ENCODE measurements at places on chromosomes 12 and 14.

- peak; percentile 25 for DNase-seq
These were observed 48.3 kb downstream of the SPATS2 start for GRCh38 chr12:49415521-49415970.

DNA sequence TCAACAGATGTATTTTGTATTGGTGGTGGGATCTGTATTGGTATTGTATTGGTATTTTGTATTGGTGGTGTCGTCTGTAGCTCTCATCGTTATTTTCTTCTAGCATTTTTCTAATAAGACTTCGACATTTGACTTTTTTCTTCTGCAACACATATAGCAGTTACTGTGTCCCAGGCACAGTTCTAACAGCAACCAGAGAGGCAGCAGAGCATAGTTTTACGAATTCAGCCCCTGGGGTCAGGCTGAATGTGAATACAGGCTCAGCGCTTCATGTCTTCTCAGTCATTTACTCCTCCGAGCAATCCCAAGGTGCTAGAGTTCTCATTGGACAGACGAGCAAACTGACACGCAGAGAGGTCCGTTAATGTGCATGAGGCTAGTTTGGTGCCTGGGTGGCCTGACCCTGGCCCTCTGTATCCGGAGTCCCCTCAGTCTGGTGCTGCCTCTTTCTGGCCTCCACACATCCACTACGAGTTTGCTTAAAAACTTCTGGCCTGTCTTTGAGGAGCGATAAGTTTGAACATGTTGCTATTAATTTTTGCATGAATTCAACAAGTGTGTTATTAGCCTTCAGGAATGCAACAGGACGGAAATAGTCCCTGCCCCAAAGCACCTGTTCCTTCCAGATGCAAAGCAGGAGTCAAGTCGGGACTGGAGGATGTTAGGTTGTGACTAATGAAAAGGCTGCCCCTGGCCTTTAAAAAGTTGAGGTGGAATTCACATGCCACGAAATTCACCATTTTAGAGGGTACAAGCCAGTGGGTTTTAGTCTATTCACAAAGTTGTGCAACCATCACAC is 87.0 kb downstream of the GLT1D1 start:
- no peak for DNase-seq

- DNase-seq, result no peak
These were observed 61.1 kb downstream of the TPH2 start for GRCh38 chr12:71999795-72000194.

GRCh38 chr14:92687681-92688433 is 60.6 kb downstream of the LGMN start:
- no peak for DNase-seq

Data from Kasumi-1 (cell line).